Daoy (cell line): ENCODE measurements at places on chromosomes 11 and 22. TPM values are rescaled to one million over a fixed set of nuclear protein-coding genes. Genes with fewer than 3 reads are reported as not detected.
A peak's percentile ranks its signal among the peaks of the same experiment; 100 is the strongest.

DNA sequence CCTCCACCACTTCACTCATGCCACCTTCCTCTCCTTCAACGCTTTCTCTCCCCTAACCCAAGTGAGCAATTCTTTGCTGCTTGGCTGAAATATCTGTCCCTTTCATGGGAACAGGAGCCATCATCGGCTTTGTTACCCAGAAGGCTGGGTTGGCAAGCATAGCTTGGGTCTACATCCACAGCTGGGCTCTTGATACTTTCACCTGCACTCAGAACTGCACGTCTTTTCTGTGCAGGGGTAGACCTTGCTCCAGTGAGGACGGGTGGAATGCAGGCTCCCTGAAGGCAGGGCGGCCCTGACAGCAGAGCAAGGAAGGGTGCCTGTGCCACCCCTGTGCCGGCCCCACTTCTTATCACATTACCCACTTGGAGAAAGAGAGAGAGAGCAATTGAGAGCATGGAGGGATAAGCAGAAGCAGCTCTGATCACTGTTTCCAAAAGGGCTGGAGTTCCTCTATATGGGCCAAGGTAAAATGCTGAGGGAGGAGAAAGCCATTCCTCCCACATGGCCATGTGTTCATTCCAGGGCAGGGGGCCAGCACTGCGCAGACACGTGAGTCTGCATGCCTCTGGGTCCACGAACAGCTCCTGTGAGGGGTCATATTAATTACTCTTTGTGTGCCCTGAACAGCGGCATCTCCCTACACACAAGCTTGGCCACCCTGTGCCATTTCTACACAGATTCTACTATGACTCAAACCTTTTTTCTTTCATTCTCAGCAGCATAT lies 181.8 kb downstream of the BUD13 start:
- DNase-seq = no peak

The NECTIN1 gene
- total RNA-seq = 3.3 and 4.1 TPM in 2 replicates

- peak; percentile 64 for DNase-seq
Observed at GRCh38 chr11:78841456-78842060, 266.9 kb upstream of the NARS2 start.

DNA sequence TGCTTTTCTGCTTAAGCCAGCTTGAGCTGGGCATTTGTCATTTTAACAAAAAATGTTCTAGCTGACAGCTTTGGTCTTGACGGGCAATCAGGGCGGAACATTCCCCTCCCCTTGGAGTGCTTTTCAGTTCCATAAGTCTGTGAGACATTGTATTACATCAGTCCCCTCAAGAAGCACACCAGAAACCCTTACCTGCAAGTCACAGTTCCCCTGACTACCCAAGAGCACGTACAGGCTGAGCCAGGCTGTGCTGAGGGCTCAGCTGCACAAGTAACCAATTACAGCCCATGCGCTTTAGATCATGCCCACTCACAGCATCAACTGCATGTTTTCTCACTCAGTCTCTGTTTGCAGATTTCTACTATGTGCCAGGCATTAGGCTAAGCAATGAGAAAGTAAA lies 19.1 kb downstream of the HIRA start:
- DNase-seq = no peak

DNA sequence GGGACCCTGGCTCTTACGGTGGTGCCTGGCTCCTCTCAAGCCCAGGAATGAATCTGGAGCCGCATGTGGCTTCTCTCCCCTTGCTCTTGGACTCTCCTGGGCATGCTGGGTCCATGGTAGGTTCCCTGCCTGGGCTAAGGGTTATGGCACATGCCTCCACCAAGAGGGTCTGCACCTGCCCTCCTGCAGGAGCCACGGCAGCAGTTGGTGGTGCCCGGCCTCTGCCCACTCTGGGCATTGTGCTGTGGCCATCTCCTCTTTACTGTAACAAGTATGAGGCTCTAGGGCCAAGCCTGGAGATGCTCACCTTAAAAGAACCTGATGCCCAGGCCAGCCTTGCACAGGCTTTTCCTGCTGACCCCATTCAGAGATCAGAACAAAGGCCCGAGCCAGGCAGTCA lies 104.0 kb upstream of the PITPNB start:
- no peak for DNase-seq

GRCh38 chr11:100273066-100273815 lies 413.8 kb upstream of the ARHGAP42 start:
- DNase-seq = no peak

DNA sequence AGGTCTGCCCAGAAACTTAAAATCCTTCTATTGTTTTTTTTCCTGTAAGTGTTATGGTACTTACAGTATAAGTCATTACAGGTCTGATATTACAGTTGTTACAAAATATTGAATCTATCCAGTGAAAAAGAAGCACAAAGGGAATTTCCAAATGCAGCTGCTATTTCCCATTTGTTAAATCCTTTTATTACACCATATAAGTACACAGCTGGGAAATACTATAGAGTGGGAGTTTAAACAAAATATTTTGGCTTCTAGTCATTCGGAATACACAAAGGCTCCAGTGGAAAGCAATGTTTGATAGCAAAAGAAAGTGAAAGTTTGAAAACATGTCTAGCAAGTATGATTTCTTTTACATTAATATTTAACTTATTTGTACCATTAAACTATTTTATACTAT lies 18.0 kb downstream of the SOX6 start:
- DNase-seq = no peak

- no peak for DNase-seq
Observed at GRCh38 chr11:116560589-116560988, 212.2 kb downstream of the BUD13 start.

DNA sequence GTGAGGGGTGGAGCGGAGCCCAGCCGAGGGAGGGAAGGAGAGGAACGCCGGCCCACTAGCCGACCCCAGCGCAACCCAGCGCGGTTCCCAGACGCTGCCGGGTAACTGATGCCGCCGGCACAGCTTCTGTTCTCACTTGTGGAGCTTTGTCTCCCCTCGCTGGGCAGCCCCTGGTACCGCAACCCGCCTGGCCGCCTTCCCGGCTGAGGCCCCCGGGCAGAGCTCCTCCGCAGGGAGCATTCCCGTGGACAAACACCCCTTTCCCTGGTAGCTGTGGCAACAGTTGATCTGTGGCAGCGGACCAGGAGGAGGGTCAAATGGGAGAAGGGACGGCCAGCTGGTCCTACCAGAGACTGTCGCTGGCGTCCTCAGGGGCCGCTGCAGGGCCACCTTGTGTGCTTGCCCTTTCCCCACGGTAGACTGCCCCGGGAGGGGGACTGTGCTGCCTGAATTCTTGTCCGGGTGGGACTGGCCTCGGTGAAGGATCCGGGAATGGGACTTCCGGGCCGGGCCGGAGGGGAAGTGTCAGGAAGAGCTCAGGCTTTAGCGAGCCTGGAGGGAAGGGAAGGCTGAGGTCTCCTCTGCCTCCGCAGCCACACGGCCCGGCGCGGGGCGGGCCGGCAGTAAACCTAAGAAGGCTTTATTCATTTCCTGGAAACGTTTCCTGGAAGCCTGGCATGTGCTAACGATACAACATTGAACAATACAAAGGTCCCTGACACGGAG lies 468.0 kb downstream of the OPCML start:
- DNase-seq = peak; percentile 90

The SLC22A8 gene
- not detected in 2 replicates for total RNA-seq

- peak; percentile 51 for DNase-seq
Observed at GRCh38 chr11:112042161-112042960, 17.2 kb downstream of the DLAT start.

GRCh38 chr11:8209208-8209807 lies 40.5 kb upstream of the RIC3 start:
- no peak for DNase-seq

- DNase-seq = no peak
Observed at GRCh38 chr11:123536690-123537437, 106.8 kb downstream of the GRAMD1B start.

- peak; percentile 23 for DNase-seq
Observed at GRCh38 chr11:18853086-18853720, 61.6 kb upstream of the PTPN5 start.

DNA sequence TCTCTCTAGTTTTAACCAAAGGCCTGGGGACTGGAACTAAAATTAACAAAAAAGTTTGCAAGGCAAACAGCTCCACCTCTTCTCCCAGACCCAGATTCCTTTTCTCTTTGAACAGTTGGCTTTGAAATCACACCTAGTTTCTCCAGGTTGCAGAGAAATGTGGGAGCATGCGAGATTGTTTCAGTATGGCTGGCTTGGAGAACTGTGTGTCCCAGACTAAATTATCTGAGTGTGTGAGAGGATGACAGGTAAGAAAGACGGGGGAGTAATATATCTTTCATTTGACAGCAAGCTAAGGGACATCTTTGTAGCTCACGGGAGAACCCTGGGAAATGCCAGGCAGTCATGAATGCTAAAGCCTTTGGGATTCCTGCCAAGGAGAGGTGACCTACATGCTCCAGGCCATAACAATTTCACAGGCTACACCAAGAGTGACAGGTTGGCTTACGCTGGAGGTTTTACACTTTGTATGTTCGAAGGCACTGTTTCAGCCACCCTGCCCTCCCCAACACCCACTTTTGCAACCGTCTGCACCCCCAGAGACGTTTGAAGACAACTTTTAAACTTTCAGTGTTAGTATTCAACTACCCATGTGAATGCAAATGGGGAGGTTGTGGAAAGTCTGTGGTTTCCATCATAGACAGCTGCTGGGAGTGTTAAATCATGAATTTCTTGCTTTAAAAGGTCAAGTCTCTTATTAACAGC lies 109.3 kb upstream of the SNX19 start:
- no peak for DNase-seq

The MRGPRG gene
- total RNA-seq = not detected in 2 replicates

DNA sequence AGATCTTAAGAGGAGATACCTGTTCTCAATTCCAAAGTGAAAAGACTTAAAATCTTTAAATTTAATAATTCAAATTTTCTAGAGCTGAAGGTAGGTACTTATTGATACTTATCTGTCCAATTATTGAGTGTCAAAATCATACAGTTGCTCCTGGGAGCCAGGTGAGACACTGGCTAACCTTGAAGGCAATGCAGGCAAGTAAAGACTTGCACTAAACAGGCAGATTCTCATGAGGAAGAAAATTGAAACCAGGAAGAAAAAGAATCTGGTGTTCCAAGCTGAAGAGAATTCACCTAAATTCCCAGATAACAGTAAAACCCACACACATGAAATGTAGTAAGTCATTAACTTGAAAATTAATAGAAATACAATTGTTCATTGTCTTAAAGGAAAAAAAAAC lies 30.3 kb downstream of the VSIG10L2 start:
- no peak for DNase-seq

DNA sequence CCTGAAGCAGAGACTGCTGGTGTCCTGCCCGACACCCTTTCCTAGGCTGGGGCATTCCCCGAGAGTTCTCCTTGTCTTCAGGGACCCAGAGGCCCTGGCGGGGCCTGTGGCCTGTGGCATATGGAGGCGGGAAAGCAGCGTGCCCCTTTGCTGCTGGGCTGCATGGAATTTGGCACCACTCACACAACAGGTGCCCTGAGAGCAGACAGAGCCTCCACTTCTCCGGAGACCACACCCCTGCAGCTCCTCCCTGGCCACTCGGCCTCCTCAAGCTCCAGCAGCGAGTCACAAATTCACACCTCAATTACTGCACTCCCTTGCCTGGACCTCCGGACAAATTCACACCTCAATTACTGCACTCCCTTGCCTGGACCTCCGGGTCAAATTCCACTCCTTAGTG lies 1375.2 kb downstream of the TBC1D22A start:
- peak; percentile 12 for DNase-seq

DNA sequence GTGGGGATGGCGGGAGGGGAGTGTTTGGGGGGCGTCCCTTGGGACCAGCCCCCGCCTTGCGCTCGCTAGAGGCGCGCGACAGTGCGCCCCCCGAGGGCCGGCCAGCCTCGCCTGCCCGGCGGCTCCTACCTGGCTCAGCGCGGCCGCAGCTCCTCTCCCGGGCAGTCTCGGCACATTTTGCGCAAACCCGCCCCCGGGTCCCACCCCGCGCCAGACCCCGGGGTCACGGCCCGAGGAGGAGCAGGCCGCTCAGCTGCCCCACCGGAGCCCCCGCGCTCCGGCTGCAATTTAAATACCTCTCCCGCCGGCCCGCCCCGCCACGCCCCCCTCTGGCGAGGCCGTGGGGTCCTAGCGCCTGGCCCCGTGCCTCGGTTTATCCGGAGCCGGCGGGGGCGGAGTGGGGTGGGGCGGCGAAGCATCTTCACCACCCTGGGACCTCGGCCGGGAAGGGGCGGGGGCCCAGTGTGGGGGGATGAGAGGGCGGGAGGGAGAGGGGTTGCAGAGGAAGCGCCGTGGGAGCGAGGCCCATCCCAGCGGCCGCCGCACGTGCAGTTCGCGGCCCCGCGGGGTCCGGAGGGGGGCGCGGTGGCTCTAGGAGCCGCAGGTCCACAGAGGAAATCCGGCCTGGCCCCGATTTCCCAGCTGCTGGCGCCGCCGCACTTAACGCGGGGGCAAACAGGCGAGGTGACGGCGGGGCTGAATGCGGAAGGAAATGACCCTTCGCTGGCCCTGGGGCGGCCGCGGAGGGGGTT lies at the start of gene LRRC32:
Gene LRRC32, minus strand, starts transcription at position 263 of the 752 bp plus-strand sequence. CDS start 4,793 bp downstream, outside the sequence.
- no peak for DNase-seq

The ANKRD42 gene
- 6.7 and 7.1 TPM in 2 replicates for total RNA-seq
